ENCODE measurements at places on chromosomes 2 and 18.

DNA sequence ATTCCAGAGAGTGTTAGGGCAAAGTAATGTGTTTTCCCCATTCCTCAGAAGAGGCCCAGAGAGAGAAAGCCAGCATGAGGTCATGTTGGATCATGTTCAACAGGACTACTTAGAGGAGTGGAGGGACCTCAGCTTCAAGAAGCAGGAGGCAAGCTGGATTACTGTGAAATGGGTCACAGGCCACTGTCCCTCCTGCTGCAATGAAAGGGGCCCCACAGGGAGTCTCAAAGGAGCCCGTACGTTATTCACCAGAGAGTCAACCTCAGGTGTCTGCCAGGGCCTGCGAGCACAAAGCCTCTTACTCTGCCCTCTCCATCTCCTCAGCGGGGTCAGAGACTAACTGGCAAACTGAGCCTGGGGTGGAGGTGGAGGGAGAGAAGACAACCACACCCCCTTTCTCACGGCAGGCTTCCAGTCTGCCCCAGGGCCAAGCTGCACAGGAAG, 27.2 kb upstream of the ACYP2 start:
- no peak for DNase-seq

- DNase-seq, result peak; percentile 42
Measured at GRCh38 chr2:127410871-127411652, 7.2 kb upstream of the PROC start.

DNA sequence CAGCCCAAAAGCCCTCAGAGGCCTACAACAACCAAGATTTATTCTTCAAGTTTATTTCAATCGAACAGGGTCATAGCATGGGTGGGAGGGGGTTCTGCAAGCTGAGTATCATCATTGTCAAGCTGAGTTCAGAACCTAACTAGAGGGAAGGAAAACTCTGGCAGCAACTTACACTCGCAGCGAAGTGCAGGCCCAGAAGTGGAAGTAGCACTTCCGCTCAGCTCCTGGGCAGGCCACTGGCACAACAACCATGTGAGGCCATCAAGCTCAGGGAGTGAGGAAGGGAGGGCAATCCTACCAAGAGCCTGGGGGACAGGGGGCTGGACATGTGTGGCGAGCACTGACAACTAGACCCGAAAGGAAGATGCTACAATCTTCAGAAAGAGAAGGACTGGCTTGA, 4.8 kb downstream of the UXS1 start:
- no peak for DNase-seq

DNA sequence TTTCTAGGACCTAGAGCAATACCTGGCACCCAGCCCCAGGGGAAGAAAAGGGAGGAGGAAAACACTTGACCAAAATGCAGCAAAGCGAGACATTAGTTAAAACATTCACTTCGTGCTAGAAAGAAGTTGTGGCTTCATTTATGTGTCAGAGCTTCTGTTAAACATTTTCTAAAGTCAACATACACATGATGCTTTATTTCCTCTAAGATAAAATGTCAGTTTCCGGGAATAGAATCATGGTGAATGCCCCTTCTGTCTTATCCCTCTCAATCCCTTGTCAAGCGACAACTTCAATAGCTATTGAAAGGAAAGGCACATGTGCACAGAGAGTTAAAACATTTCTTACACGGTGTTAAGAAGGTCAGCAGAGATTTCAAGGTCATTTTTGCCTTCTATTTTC, 404.6 kb upstream of the CWC22 start:
- peak; percentile 49 for DNase-seq

GRCh38 chr2:217650229-217650628, 352.6 kb downstream of the TNS1 start:
- peak; percentile 26 for DNase-seq

DNA sequence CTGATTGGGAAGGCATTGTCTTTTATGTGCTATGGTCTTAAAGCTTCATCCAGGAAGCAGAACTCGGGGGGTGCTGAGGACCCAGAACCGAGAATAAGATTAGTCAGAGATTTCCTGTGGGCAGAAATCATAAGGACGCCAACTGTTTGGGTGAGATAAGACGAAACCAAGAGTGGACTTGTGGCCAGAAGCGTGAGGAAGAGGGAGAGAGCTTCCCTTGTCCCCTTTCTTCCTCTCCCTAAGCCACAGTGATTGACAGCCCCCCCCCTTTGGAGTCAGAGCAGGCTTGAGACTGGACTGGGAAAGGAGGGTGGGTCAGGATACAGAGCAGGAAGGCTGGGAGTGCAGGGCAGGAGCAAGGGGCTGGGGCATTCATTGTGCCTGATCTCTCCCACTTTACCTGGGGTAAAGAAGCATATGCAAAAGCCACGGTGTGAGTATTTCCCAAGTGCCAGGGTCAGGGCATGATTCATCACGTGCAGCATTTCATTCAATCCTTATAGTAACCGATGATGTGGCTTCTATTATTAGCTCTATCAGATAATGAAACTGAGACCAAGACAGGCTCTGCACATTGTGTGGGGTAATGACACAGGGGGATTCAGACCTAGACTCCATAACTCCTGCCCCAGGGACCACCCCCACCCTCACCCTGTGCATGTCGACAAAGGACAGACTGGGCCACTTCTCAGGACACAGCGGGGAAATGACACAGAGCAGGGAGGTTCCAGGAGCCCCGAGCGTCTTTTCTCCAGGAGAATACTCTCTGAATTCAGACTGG, 3.0 kb upstream of the IL1RN start:
- no peak for DNase-seq

DNA sequence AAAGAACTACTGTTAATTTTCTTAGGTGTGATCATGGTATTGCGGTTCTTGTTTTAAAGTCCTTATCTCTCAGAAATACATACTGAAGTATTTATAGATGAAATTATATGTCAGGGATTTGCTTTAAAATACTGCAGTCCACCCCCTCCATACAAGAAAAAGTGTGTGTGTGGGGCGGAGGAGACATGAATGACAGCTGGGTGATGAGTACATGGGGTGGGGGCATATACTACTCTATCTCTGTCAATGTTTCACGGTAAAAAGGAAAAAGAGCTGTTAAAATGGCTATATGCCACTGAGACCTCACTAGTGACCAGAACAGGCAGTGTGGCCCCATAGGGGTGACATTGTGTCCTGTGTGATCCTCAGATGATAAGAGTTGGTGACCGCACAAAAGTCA, 54.1 kb downstream of the SPRED2 start:
- no peak for DNase-seq

DNA sequence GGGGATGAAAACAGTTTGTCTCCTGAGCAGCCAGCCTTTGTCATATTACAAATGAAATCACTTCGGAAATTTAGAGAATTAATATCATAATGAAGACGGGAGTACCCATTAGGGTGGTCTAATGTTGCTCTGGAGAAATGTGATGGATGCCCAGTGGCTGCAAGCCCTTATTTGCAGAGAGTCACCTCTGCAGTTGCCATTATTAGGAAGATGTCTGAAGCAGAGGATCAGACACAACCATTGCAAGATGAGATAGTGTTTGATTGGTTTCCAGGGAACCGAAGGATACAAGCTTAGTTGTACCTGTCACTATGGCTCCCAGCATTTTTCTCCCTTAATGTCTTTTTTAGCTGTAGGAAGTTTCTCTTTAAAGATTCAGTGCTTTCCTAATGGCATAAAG, 272.4 kb downstream of the FIGN start:
- no peak for DNase-seq

DNA sequence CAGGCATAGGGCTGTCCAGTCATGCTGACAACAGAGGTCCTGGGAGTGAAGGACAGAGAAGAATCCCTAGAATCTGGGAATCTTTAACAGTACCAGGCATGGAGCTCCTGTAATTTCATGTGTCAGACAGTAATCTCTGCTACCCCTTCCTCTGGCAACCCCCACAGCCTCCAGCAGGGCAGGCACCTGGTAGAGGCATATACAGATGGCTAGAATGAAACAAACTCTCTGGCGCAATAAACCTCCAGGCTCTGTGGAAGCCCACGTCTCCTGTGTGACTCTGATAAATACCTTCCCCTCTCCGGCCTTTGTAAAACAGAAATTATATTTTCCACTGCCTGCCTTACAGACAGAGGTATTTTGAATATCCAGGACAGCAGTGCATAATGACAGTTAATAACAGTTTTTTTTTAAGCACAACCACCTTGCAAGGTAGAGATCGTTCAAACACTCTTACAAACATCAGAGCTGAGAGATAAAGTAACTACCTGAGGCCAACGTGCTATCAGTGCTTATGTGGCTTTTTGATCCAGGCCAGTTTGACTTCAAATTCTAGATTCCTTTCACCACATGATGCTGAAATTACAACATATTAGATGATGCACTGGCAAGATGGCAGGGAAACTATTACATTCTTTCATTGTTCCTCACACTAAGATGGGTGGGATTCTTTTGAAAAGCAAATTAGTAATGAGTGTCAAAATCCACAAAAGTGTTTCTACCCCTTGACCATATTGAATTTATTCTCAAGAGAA, 47.7 kb upstream of the TMEM247 start:
- no peak for DNase-seq

DNA sequence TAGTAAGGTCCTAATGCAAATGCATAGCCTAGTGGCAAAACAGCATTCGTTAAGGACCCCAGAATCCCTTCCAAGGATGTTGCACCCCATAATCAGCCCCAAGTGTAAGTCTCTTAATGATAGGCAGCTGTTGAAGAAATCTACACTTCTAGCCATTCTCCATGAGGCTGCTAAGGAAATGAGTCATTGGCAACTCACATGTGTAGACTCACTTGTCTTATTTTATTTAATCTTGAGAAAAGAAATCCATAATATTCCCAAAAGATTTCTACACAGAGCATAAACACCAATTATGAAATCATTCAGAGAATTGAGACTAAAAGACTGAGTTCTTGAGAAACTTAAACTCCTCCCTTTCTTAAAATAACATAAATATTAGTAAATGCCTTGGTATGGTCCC, 52.4 kb downstream of the AKAIN1 start:
- DNase-seq, result no peak
